Activated CD4-positive, alpha-beta T cell treated with anti-CD3 and anti-CD28 coated beads, Interleukin-2, amount 50 U/mL, for 48 hours (primary cell): ENCODE measurements at places on chromosomes 1 and 21.
A peak's percentile ranks its signal among the peaks of the same experiment; 100 is the strongest.

- DNase-seq = no peak
These were observed 32.1 kb downstream of the TRAF5 start for GRCh38 chr1:211358685-211359084.

- DNase-seq = no peak
These were observed 94.5 kb upstream of the NFIA start for GRCh38 chr1:60987904-60988303.

GRCh38 chr1:154877370-154877974 lies 7.4 kb upstream of the KCNN3 start:
- DNase-seq = no peak

DNA sequence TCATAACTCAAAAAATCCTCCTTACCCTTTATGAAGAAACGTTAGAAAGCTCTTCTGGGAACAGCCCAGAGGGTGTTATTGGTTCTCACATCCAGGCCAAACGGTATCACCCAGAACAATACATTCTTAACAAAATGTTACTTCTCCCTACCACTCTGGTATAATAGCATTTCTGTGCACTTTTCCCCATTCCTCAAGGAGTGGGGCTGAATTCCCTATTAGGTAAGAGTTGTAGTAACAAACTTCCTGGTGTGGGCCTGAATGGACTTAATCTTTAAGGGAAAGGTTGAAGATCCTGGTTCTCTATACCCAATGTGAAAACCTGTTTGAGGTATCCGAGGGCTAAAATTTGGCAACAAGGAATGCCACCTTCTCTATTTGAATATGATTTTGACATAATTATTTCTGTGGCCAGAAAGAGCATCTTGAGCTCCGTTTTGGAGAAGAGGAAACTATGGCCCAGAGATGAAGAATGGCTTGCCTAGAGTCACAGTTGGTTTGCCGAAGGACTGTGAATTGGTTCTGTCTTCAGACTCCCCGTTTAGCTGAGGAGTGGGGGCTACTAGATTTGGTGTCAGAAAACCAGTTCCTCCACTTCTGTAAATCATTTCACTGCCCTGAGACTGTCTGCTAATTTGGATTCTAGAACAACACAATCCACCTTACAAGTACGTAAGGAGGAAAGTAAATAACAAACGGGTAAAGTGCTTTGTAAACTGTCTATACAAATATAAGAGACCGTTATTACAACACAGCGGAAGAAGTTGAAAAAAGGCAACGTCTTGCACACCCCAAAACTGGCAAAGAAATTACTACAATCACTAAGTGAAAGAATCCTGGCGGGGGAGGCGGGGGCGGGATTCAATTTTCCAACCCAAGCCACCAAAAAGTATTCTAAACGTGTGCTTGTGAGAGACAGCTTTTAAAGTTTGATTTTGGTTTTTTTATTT lies 2.3 kb downstream of the ANP32E start:
- peak; percentile 69 for DNase-seq

DNA sequence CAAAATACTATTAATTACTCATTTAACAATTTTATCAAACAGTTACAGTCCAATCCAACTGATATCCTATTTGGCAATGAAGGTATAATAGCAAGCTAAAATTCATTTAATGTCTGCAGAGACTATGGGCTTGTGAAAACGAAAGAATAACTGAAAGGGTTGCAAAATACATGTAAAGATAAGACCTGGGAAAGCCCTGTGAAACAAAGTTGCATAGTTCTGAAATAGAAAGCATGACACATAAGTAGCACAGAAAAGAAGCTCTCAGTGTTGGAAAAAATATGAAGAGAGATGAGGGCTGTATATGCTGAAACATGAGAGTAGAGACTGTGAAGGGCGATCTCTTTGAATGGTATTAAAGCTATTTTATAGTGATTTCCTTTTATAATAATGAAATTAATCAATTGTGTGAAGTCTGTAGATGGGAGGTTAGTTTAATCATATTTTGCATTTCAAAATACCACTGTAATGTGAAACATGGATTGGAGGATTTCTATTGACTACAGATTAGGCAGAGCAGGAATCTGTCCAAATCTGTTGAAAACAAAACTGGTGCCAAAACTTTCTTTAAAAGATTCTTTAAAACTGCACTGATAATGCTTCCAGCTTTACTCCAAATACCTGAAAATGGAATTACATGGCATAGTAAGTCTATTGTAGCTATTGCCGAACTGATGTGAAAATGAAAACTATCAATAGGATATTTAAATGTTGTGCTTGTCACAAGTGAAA lies 1518.9 kb upstream of the B3GALT2 start:
- no peak for DNase-seq

DNA sequence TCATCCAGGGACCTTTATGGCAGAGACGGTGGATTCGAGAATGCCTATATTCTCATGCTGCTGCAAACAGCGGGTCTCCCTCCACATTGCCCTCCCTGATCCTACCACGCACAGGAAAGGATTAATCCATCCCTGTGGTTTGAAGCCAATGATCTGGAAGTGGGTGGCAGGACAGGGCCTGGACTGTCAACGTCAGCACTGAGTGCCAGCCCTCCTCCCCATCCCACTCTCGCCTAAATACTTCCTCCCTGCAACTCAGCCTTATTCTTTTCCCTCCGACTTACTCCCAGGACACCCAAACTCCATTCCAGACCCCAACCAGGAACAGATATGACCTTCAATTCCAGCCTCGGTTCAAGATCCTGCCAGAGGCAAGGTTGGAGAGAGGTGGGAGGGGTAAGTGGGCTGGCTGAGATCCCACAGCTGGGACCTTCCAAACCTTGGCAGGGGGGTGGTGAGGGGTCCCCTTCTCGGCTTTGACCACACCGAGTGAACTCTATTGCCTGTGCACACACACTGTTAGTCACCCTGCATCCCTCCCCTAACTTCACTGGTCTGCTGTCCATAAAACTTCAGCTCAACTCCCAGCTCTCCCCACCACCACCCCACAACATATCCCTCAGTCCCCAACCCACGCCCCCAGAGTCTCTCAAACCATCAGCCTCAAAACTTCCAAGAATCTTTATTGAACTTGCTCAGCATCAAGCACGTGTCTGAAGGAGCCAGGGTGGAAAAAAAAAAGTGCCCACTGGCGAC lies 2.4 kb upstream of the S100A5 start:
- DNase-seq = no peak

DNA sequence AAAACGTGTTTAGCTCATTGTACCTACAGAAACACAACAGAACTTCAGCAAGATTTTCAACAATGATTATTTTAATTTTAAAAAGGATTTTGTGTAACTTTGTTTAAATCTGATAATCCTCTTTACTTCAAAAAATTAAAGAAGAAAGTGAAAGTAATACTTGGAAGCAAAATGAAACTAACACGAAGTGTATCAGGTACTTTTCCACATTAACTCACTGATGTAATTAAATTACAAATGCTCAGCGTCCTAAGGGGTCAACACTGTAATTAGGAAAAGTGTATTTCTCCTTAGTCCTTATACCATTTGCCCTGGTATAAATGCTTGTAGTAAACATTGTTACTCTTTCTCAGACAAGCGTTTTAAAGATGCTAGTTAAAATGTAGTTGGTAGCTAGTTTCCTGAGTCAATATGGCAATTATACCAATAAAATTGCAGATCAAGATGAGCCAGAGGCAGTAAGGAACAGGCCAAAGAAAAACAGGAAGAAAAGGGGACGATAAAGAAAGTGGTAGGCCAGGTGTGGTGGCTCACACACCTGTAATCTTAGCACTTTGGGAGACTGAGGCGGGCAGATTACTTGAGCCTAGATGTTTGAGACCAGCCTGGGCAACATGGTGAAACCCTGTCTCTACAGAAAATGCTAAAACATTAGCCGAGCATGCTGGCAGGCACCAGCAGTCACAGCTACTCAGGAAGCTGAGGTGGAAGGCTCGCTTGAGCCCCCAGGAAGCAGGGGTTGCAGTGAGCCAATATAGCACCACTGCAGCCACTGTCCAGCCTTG lies 553.0 kb downstream of the SMYD3 start:
- DNase-seq = no peak

GRCh38 chr1:234836045-234836681 lies 226.2 kb upstream of the IRF2BP2 start:
- no peak for DNase-seq

GRCh38 chr1:177975588-177976495 lies 6.0 kb upstream of the SEC16B start:
- no peak for DNase-seq

GRCh38 chr1:1599030-1599934 lies 653 bp downstream of the FNDC10 start:
- peak; percentile 35 for DNase-seq

DNA sequence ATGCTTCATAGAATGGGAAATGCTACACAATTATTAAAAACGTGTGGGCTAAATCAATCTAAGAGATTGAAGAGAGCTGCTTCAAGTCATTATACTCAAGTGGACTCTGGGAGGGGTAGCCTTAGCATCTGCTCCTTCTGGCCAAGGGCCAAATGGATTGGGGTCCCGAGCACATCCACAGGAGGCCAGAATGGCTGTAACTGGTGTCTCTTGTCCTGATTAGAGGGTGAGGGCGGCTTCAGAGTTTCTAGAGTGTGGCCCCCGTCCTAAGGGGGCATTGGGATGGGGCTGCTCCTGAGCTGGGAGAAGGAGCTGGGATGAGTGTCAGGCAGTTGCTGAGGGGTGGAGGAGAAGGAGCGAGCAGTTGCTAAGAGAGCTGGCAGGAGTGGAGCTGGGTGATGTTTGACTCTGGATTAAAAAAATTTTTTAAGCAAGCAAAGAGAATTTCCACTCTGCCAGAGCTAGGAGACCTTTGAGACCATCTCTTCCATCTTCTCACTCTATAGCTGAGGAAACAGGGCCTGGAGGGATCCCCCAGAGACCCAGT lies 71.3 kb upstream of the TLR5 start:
- no peak for DNase-seq

DNA sequence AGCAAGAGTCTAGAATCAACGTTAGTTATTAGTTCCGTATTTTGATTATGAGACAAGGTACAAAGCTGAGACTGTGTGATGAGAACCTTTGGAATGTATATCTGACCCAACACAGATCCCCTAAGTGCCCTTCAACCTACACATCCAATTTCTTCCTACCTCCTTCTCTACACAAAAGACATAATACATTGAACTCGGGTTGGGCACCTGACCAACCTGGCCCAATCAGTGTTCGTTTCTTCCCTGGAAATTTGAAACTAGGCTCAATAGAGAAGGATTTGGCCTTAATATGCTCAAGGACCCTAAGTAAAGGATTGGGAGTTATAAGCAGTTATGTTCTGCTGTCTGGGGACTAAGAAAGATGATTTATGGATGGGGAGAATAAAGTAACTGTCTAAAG lies 12.1 kb downstream of the ITSN1 start:
- DNase-seq = no peak

DNA sequence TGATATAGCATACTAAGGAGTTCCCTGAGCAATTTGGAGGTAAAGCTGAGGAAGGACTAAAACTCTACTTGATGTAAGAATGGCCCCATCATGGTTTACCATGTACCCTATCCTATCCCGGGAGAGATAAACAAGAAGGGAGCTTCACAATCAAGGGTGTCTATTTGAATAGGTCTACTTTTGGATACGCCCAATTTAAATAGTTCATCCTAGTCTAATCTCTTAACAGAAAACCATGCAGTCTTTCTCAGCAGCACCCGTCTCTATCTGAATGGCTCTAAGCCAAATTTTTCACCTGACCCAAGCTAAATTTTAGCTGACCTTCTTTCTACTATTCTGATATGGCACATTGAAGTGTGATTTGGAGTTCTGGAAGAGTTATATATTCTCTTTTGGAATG lies 122.0 kb downstream of the TNNI3K start:
- DNase-seq = no peak

DNA sequence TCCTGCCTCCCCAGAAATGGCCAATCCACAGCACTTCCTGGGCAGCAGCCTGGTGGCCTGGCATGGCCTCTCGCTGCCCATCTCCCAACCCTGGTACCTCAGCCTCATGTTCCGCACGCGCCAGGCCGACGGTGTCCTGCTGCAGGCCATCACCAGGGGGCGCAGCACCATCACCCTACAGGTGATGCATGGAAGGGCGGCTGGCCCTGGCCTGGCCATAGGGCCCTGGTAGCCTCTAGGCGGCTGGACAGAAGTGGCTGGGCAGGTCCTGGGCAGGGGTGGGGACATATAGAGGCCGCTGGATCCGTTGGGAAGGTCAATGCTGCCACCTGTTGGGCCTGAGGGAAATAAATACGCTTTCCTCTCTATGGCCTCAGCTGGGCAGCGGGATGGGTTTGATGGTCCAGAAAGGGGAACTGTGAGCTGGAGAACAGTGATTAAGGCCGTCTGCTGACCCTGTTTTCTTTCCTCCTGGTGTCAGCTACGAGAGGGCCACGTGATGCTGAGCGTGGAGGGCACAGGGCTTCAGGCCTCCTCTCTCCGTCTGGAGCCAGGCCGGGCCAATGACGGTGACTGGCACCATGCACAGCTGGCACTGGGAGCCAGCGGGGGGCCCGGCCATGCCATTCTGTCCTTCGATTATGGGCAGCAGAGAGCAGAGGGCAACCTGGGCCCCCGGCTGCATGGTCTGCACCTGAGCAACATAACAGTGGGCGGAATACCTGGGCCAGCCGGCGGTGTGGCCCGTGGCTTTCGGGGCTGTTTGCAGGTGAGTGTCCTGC lies 14.4 kb downstream of the CELSR2 start:
- DNase-seq = peak; percentile 90

- DNase-seq = no peak
These were observed 30.6 kb downstream of the KIF14 start for GRCh38 chr1:200590001-200590400.

- no peak for DNase-seq
These were observed 2.7 kb upstream of the AURKAIP1 start for GRCh38 chr1:1377540-1378205.
